ENCODE measurements at places on chromosomes 12 and 14.

- DNase-seq, result no peak
Measured at GRCh38 chr12:123917337-123917850, 55.2 kb downstream of the CCDC92 start.

GRCh38 chr14:35365130-35366055, 39.2 kb downstream of the NFKBIA start:
- DNase-seq, result no peak

GRCh38 chr14:52792097-52792415, 649 bp upstream of the GNPNAT1 start:
- DNase-seq, result no peak

DNA sequence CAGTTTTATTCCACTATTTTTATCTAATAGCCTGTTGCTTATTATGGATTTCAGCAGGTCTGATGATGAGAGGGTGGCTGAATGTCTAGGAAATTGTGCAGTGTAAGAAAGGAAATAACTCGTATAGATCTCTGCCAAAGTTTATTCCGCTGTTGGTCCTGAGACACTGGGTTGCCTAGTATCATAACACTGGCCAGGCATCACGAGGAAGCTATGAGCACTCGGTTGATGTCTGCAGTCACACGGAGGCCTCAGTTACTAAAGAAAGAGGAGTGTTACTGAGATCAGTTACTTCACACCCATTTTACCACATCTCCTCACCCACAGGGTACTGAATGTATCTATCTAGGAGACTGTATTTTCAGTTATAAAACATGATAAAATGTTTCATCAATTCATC, 21.9 kb downstream of the BHLHE41 start:
- DNase-seq, result no peak

GRCh38 chr14:35123388-35123703, 994 bp downstream of the PRORP start:
- DNase-seq, result no peak

DNA sequence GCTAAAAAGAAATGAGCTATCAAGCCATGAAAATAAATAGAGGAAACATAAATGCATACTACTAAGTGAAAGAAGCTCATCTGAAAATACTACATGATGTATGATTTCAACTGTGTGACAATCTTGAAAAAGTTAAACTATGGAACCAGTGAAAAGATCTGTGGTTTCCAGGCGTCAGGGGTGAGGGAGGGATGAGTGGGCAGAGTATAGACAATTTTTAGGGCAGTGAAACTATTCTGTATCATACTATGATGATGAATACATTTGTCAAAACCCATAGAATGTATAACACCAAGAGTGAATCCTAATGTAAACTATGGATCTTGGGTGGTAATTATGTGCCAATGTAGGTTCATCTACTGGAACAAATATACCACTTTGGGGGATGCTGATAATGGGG, 21.3 kb downstream of the SPX start:
- DNase-seq, result no peak

GRCh38 chr12:97425380-97425779, 37.2 kb upstream of the RMST start:
- DNase-seq, result no peak

GRCh38 chr12:121860257-121860656, 1.6 kb upstream of the HPD start:
- no peak for DNase-seq

DNA sequence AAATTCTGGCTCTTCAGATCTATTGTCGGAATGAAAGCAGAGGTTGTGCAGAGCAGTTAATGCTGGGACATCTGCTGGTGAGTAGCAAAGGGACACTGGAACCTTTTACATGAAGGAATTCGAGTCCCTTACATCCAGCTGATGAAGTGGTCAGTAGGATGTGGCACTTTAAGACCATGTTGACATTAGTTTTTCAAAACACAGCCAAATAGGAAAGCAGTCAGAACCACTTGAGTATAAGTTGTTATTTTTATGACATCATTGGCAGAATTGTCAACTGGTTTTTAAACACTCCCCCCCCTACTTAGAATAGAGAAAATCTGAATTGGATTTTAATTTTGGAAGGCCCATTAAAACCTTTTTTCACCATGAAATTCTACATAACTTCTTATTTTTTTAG, 46.8 kb upstream of the AMN start:
- DNase-seq, result no peak

DNA sequence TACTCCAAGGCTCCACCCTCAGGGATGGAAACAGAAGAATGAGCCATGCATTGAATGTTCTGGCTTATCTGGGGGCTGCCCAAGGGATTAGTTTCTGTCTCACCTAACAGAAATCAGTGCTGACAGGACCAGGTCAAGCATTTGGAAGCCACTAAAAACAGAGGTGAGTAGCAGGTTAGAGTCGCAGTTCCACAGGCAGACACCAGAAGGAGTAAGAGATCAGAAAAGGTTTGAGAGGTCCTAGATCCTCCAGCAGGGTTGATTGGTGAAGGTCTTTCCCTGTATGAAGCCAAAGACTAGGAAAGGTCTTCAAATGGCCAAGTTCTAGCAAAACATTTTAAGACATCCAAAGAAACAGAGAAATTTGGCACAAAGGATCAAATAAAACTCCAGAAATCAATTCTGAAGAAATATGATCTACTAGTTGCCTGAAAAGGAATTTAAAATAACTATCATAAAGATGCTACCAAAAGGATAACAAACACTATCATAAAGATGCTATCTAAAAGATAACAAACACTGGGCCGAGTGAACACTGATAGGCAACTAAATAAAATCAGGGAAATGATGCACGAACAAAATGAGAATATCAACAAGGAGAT, 19.5 kb upstream of the TTC9 start:
- DNase-seq, result no peak

DNA sequence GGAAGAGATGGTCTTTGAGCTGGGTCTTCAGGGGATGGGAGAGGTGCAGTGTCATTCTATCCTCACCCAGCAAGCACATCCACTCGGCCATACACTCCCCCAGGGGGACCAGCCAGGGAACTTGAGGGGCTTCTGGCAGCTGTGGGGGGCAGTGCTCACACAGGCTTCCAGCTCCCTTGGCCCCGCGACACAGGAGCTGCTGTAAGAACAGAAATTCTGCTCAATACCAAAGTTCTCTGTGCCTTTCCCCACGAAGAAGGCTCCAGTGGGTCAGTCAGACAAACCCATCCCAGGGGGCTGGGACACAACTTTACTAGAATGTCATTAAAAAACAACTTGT, 289.1 kb upstream of the RTL1 start:
- DNase-seq, result no peak

DNA sequence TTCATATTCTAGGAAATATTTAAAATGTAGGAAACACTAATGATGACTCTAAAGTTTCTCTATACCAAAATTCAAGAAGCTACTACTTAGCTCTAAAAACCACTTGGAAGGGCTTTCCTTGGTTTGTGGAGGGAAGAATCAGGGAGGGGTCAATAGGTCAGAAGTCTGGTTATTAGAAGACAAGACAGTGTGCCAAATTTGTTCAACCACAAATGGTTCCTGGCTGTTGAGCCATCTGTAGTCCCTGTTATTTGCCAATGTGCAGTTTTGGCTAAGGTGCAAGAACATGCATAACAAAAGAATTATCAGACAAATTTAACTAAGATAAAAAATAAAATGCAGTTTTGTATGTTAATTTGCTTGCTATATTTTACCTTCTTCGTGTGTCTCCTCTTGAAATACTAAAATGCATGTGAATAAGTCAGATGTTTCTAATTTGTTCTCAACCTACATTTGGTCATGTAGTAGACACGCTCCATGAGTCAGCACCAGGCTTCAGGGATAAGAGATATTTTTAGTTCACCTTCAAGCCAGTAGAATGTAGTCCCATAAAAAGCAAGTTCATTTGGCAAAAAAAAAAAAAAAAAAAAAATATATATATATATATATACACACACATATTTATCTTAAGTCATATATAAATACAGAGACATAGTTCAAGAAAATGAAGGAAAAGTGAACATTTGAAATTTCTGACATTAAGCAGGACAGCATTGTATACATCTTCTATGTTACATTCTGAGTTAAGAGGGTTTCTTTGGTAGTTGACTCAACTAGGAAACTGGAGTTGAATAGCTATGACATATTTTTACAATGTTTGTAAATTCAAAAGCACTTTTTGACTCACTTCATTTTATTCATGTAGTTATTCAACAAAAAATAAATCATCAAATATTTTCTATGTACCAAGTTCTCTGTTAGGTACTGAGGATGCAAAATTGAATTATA, 123.3 kb downstream of the KCNC2 start:
- DNase-seq, result no peak

DNA sequence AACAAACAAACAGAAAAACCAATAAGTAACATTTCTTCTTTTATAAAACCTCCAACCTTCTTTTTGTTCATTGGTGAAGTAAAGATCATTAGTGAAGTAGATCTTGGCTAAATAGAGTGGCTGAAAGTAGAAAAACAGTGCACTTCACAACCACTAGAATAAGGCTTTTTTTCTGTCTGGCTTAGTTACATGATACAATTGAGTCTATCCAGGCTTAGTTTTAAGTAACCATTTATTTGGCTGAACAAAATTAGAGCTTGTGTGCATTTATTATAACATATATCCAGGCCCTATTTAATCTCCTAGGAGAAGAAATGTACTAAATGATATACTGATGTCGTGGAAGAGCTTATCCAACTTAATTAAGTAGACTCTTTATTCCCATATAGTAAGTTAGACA, 65.8 kb upstream of the STK38L start:
- no peak for DNase-seq

DNA sequence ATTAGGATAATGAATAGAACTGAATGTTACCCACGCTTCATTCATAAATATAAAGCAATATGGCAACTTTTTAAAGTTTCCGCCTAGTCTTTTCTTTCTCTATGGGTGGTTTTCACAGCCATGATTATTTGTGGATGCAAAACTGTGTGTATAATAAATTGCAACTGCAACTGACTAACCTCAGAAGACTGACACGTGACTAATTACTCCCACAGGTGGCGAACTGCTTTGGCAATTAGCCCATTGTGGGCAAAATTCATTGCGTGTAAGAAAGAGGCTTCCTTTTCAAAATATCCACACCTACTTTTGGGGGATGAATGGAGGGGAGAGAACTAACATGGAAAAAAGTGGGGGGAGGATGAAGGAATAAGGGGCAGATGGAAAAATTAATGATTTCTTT, 79.0 kb downstream of the SLC25A21 start:
- no peak for DNase-seq

- DNase-seq, result no peak
Measured at GRCh38 chr14:93688820-93689219, 99.5 kb downstream of the PRIMA1 start.

GRCh38 chr12:176321-177181, 37.4 kb downstream of the SLC6A12 start:
- peak; percentile 34 for DNase-seq

DNA sequence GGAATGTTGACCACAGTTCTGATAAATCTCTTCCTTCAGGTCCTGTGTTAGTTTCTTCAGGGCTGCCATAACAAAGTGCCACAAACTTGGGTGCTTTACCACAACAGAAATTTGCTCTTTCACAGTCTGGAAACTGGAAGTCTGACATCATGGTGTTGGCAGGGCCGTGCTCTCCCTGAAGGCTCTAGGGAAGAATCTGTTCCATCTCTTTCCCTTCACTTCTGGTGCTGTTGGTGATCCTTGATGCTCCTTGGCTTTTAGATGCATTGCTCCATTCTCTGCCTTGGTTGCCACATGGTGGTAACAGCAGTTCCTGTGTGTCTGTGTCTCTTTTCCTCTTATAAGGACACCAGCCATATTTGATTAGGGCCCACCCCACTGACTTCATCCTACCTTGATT, 32.2 kb downstream of the HMGA2 start:
- no peak for DNase-seq

- DNase-seq, result no peak
Measured at GRCh38 chr14:61690039-61690438, 5.3 kb upstream of the HIF1A start.

DNA sequence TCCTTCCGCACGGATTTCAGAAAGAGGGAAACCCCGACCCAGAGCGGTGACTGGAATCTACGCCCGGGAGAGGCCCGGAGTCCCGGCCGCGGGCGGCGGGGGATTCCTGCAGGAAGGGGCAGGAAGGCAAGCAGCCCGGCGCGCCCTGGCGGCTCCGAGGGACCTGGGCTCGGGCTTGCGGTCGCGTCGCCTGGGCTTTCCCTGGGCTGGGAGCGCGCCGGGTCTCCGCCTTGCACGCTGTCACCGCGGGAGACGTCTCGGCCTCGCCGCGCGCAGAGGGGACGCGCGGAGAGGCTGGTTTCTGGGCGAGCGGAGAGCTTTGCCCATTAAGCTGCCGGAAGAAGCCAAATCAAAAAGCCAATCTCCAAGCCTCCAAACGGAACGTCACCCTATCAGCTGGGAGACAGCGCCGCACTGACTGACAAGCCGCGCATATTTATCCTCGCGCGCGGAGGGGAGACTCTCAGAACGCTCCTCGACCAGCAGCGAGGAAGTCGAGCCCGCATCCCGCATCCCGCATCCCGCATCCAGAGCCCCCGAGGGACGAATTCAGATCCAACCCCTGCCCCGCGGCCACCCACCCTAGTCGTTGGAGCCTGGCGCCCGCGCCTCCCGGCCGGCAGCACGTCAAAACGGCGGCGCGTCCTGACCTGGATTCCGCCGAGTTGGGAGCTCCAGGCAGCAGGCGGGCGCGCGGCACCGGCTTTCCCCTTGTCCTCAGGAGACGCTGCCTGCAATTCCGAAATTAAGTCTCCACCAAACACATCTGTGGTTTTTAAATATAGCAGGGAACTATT, at the start of gene SLC8A3:
TSS of gene SLC8A3 (minus strand) at position 293 of the 797 bp plus-strand sequence. CDS start 20,529 bp downstream, outside the sequence.
- DNase-seq, result peak; percentile 34

DNA sequence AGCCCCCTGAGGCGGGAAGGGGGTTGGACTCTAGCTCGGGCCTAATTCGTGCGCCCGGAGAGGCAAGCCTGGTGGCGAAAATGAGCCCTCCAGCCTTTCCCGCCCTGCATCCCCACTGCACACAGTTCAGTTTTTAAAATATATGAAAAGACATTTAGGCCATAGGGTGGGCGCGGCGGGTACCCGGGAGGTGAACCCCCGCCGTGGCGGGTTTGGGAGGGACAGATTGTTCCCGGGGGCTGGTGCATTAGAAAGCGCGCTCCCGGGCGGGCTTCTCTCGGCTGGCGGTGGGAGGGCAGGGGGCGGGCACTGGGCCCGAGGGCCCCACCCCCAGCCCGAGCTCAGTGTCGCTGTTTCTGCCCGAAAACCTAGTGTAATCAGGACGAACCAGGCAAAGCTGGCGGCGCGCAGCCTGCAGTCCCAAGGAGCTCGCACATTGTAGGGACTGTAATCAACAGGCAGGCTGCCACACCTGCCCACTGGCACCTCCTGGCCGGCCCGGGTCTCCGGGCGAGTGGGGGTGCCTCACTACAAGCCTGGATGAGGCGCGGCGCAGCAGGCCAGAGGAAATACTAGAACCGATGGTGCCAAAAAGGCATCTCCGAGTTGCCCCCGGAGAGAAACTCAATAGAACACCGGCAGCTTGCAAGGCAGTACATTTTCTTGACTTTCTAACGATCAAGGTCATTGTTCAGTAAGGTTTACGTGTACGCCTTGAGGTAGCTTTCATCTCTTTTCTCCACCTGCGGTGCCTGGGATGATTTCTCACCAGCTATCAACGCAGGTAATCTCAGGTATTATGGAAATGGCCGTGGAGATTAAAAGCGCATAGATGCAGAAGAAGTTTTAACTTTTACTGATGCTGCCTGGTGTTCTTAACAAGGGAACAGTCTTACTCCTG, 764 bp upstream of the SPTB start:
- DNase-seq, result peak; percentile 43

- no peak for DNase-seq
Measured at GRCh38 chr12:90947869-90948268, 7.1 kb downstream of the CCER1 start.

- DNase-seq, result no peak
Measured at GRCh38 chr14:81682701-81683100, 149.0 kb upstream of the SEL1L start.
